ENCODE measurements at places on chromosomes 2 and 18.

DNA sequence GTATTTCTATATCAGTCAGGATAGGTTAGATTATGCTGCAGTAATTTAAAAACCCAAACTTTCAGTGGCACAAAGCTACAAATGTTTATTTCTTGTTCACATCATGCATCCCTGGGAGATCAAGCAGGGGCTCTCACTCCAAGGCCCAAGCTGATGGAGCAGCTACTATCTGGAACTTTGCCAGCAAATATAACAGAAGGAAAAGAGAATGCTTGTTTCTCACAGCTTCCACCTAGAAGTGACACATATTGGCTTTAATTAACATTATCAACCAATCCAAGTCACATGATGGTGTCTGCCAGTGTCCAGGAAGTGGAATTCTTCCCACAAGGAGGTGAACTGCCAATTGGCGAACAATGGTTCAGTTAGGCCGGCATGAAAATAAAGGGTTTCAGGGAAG is 306.9 kb downstream of the BCL11A start:
- DNase-seq = no peak

GRCh38 chr2:199984755-199985154 is 29.4 kb downstream of the MAIP1 start:
- no peak for DNase-seq

DNA sequence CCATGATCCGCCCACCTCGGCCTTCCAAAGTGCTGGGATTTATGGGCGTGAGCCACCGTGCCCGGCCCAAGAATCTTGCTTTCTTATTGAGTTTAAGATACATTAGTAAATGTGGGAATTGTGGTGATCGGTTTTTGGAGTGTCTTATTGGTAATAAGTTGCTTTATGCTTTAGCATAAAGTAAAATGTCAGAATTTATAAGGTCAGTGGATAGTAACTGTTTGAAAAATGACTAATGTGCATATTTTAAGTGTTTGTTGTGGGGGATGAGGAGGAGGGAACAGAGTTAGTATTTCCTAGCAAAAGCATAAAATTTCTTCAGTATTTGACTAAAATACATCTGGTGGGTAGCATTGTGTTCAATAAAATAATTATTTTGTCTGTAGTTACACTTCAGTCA is 77.4 kb downstream of the SLC39A10 start:
- DNase-seq = no peak

GRCh38 chr2:24125956-24126355 is 2.7 kb downstream of the FAM228B start:
- DNase-seq = no peak

- DNase-seq = no peak
Observed at GRCh38 chr18:67710639-67711038, 194.1 kb upstream of the DSEL start.

- DNase-seq = no peak
Observed at GRCh38 chr2:61193670-61194561, 31.9 kb downstream of the C2orf74 start.

DNA sequence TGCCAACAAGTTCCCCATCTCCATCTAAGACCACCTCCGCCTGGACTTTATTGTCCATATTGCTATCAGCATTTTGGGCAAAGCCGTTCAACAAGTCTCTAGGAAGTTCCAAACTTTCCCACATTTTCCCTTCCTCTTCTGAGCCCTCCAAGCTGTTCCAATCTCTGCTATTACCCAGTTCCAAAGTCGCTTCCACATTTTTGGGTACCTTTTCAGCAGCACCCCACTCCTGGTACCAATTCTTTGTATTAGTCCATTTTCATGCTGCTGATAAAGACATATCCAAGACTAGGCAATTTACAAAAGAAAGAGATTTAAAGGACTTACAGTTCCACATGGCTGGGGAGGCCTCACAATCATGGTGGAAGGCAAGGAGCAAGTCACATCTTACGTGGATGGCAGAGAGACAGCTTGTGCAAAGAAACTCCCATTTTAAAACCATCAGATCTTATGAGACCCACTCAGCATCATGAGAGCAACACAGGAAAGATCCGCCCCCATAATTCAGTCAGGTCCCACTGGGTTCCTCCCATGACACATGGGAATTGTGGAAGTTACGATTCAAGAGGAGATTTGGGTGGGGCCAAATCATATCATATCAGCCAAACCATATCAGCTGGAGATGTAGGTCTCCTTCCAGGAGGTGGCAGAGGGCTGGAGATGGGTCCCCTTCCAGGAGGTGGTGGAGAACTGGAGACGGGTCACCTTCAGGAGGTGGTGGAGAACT is 19.8 kb upstream of the TXNDC2 start:
- DNase-seq = no peak
